Myocyte (in vitro differentiated cells): ENCODE measurements at places on chromosomes 16 and 17. TPM values are rescaled to one million over a fixed set of nuclear protein-coding genes. Genes with fewer than 3 reads are reported as not detected.

DNA sequence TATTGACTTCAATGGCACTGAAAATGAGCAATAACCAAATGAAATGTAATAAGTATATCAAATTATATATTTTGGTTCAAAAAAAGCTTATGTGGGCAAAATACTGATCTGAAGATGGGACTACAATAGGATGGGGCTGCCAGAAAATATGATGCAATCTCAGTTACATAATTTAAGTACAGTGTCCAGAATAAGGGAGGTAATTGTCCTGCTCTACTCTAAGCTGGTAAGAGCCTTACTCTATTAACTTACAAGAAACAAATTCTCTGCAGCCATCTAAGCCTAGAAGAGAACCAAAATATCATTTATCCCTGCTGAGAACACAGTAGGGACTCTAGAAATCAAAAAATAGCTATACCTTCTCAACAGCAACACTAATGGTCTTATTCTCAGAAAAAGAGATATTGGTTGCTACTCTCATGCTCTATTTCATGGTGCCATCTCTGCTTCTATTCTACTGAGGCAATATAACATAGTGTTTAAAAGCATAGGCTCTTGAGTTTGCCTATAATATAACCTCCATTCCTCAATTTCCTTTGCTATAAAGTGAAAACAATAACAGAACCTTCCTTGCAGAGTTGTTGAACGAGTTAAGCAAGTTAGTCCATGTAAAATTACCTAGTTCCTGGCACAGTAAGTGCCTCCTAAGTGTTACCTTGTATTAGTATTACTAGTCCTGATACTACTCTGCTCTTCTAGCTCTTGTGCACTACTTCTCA is 19.9 kb downstream of the NQO1 start:
- no peak for DNase-seq

DNA sequence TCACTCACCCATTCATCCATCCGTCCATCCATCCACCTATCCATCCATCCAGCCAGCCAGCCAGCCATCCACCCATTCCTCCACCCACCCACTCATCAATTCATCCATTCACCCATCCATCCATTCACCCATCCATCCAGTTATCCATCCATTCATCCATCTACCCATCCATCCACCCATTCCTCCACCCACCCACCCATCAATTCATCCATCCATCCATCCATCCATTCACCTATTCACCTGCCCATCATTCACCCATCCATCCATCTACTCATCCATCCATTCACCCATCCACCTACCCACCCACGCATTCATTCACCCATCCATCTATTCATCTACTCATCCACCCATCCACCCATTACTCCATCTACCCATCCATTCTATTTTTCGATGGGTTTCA is 43.6 kb upstream of the JPH3 start:
- no peak for DNase-seq

DNA sequence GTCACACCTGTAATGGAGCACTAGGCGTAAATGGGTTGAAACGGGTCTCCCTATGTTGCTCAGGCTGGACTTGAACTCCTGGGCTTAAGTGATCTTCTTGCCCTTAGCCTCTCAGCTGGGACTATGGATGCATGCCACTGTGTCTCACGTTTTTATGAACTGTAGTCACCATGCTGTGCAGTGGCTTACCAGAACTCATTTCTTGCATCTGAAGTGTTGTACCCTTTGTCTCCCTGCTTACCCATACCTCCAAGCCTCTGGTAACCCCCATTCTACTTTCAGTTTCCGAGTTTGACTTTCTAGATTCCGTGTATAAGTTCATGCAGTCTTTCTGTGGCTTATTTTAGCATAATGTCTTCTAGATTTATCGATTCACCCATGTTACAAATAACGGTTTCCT is 7.7 kb downstream of the PYCARD start:
- DNase-seq = no peak

GRCh38 chr17:21286066-21286770 is 1.7 kb downstream of the MAP2K3 start:
- DNase-seq = peak; percentile 94

- DNase-seq = peak; percentile 51
Observed at GRCh38 chr17:50947782-50948543, 81.8 kb upstream of the TOB1 start.

DNA sequence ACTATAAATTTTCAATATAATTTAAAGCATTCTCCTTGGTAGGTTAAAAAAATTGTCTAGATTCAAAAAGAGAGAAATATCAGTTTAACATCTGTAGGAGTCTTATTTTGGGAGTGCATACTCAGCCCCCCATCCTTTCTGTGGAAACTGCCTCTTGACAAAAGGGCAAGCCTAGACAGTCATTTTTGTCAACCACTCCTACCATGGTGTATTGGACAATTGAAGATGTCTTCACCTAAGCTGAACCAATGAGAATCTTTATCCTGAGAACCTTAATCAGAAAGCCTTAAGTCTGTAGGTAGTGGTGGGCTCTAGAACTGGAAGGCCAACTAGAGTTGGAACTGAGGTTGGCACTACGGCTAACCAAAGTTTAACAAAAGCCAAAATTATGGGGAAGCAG is 65.7 kb upstream of the MED13 start:
- no peak for DNase-seq

- no peak for DNase-seq
Observed at GRCh38 chr16:61309386-61309785, 726.9 kb downstream of the CDH8 start.

DNA sequence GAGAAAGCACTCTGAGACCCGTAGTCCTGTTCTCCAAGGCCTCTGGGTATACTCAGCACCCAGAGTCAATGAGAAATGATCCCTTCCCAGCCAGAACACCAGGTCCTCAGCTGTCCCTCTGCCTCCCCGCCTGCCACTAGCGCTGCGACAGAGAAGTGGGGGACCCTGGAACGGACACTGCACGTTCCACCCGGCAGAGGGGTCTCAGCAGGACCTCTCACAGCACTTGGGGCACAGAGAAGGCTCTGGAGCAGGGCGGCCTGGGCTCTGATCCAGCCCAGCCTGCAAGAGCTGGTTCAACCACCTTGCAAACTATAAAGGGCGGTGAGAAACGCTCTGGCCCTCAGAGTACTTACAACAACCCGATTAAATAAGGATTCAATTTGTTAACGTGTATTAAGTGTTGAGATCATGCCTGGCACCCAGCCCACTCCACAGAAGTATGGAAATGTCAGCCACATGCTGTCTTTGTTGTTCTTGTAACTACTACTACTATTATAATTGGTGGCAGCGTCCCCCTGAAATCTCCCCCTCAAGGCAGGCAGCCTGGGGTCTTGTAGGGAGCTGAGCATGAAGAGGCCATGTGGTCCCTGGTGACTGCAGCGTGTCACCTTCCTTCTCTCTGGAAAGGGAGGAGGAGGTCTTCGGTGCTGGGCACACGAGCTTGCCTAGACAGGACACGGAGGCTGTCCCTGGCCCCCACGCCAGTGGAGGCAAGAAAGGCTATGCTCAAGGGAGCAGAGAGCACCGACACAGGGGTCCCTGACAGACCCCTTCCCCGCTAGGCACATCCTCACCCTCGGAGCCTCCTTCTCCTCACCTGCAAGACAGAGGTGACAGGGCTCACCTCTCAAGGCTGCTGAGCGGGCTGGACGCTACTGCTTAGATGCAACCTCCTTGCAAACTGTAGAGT is 2.4 kb downstream of the OSGIN1 start:
- no peak for DNase-seq

GRCh38 chr16:67399218-67399733 is 6.0 kb upstream of the TPPP3 start:
- no peak for DNase-seq

DNA sequence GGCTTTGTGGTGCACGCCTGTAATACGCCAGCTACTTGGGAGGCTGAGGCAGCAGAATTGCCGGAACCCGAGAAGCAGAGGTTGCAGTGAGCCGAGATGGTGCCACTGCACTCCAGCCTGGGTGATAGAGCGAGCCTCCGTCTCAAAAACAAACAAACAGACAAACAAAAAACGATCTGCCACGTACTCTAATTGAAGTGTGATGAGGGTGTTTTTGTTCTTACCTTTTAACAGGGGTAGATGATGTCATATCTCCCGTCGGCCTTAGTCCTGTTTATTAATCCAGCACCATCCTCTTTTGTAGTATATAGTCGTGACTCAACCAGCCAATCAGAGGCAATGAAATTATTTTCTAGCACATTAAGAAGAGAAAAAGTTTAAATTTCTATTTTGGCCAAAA is 58.5 kb downstream of the IQCK start:
- DNase-seq = no peak

GRCh38 chr16:54932021-54932660 is 1.5 kb downstream of the IRX5 start:
- peak; percentile 47 for DNase-seq

DNA sequence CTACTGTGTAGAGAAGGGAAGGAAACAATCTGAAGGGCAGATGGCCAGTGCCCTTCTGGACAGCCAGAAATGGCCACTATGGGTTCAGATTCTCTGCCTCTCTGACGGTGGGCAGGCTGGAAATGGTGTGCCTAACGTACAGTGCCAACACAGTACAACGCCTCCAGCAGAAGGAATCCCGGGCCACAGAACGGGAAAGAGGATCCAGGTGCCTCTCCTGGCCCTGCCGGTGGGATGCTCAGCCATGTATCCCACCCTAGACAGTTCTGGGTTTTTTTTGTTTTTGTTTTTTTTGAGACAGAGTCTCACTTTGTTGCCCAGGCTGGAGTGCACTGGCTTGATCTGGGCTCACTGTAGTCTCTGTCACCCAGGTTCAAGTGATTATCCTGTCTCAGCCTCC is 71.5 kb downstream of the SLC5A11 start:
- no peak for DNase-seq

DNA sequence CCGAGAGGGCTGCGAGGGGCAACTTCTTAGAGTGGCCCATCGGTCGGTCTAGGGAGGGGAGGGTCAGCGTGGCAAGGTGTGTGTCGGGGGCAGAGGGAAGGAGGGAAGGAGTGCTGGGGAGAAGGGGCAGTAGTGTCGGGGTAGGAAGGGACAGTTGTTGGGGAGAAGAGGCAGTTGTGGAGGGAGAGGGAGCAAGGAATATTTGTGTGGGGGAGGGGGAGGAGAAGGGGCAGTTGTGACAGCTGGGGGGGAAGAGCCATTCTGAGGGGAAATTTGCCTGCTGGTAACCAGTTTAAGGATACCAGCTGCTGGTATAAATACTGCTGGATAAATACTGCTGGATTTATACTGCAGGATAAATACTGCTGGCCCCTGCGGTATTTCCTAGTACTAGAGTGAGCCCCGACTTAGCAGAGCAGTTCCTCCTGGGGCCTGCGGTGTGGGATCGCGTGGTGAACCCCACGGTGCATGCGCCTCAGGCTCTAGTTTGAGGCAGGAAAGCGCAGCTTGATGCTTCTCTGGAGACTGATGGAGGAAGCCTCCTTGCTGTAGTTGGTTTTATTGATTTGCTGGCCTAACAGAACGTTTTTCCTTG is 309 bp downstream of the DNAH2 start:
- DNase-seq = no peak

DNA sequence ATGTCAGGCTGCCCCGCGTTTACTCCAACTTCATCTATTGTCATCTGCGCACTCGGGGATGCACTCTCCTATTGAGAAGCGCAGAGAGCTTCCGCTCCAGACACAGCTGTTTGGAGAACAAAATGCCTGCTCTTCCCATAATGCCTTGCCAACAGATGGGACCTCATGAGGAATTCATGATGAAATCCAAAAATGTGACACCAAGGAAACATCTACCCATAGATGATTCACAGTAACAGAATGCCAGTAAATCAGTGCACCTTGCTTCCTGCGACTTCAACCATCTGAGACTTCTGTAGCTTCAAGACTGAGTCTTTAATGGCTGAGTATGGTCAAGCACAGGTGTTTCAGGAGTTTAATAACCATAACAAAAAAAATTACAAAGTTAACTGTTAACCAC is 1144.9 kb upstream of the GOT2 start:
- DNase-seq = no peak

GRCh38 chr16:82782715-82783251 is 156.0 kb downstream of the CDH13 start:
- peak; percentile 76 for DNase-seq

DNA sequence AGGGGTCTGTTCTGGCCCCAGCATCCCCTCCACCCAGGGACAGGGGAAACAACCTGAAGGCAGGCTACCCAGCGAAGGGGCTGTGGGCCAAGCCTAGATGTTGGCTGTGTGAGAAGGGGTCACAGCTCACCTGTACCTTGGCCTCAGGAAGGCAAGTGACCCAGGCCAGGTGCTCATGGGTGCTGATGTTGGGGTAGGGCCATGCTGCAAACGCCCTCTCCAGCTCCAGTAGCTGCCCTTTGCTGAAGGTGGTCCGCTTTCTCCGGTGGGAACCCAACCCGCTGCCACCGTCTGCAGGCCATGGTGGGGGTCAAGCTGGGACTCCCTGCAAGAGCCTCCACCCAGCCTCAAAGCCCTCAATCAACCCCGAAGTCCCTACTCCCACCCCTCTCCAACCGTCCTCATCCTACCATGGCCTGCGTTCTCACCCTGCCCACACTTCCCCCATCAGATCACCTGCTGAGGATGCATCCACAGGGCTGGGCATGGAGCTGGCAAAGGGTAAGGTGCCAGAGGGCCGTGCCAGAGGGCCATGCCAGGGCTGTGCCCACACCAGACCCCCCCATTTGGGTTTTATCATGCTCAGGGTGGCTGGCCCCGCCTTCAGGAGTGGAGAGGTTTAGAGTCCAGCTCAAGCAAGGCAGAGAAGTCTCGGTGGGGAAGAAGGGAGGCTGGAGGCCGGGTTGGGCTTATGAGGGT is at the start of gene SEBOX:
TSS of gene SEBOX (minus strand) at position 535 of the 699 bp plus-strand sequence. CDS start at position 487, 48 bp downstream.
- DNase-seq = no peak

GRCh38 chr17:48954300-48954755 is 9.7 kb upstream of the SNF8 start:
- DNase-seq = peak; percentile 55

GRCh38 chr17:40510328-40510648 is 8.9 kb upstream of the TNS4 start:
- DNase-seq = peak; percentile 18

- peak; percentile 66 for DNase-seq
Observed at GRCh38 chr17:81867170-81867990, 3.8 kb downstream of the ARHGDIA start.

DNA sequence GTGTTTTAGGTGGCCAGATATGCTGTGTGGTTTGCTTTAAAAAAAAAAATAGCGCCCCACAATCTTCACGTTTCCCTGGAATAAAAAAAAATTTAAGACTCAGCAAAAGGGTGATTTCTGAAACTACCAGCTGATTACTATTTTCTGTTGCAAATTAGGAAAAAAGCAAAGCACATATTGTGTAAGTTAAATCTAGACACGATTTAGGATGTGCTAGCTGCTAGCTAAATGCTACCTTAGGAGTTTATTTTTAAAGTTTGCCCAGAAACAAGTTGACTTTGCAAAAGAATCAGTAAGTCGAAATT is 944 bp upstream of the MARF1 start:
- no peak for DNase-seq

DNA sequence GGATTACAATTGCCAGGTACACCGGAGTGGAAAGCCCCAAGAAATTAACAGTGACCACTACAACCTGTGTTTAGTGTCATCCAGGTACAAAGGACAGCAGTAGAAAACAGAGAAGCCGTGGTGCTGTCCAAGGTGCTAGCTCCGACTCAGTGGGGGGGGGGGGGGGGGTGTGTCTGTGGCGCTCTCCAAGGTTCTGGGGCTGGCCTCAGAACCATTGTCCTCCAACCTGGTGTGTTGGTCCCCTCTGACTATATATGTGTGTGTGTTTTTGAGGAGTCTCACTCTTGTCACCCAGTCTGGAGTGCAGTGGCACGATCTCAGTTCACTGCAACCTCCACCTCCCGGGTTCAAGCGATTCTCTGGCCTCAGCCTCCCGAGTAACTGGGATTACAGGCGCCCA is 5.8 kb upstream of the ZNF23 start:
- peak; percentile 50 for DNase-seq

The KRTAP17-1 gene
- total RNA-seq = not detected in 2 replicates

The NPIPA5 gene
- 4.7 and 5.3 TPM in 2 replicates for total RNA-seq

The CES1 gene
- not detected in 2 replicates for total RNA-seq

The EVPL gene
- total RNA-seq = not detected in 2 replicates

The DLX3 gene
- 0.13 and 1.1 TPM in 2 replicates for total RNA-seq

The ITGB3 gene
- total RNA-seq = 1.5 and 3.5 TPM in 2 replicates

The NPIPA7 gene
- 6.7 and 8.2 TPM in 2 replicates for total RNA-seq

The STH gene
- total RNA-seq = not detected in 2 replicates
